ENCODE measurements at places on chromosomes 11 and 22. TPM values are rescaled to one million over a fixed set of nuclear protein-coding genes. Genes with fewer than 3 reads are reported as not detected.

The TRPC6 gene
- total RNA-seq: not detected

The SLC43A3 gene
- 120 TPM for total RNA-seq

The MMP8 gene
- total RNA-seq: not detected

The LGR4 gene
- 15.3 TPM for total RNA-seq

The MS4A8 gene
- total RNA-seq: not detected

The E2F8 gene
- total RNA-seq: 12.8 TPM

The TMEM151A gene
- not detected for total RNA-seq

The RIC3 gene
- total RNA-seq: 0.27 TPM

The MRGPRE gene
- total RNA-seq: not detected

The BACE1 gene
- 17.5 TPM for total RNA-seq

The SLC35F2 gene
- total RNA-seq: 77.3 TPM

The MRPL11 gene
- total RNA-seq: 58.7 TPM

The FGF4 gene
- total RNA-seq: not detected

The KCNJ5 gene
- not detected for total RNA-seq
